ENCODE measurements at places on chromosomes 5 and 9.

DNA sequence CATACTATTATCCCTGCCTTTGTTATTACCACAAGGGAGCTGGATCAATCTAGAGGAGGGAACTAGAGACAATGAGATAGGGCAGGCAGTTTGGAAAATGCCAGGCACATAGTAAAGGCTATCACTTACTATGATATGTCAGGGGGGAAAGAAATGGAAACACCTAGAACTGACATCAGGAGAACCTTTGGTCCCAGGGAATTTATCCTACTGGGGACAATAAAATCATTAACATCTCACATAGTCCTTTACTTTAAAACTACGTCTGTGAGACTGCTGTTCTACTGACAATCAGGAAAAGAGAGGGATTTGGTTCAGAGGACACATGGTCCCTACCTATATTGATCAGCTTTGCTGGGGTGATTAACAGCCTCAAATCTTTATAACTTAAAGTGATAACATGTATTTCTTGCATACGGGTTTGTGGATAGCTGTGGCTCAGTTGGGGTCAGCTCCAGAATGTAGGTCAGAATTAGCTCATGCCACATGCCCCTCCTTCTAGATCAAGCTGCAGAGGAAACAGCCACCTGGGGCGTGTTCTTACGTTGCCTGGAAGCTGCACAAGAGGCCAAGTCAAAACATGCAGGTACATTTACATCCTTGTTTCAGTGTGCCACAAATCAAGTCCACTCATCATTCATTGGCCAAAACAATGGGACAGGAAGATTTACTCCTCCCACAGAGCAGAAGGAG is 43.9 kb upstream of the ALDOB start:
- DNase-seq = peak; percentile 45

GRCh38 chr5:143771189-143771588 is 40.8 kb upstream of the HMHB1 start:
- DNase-seq = no peak

DNA sequence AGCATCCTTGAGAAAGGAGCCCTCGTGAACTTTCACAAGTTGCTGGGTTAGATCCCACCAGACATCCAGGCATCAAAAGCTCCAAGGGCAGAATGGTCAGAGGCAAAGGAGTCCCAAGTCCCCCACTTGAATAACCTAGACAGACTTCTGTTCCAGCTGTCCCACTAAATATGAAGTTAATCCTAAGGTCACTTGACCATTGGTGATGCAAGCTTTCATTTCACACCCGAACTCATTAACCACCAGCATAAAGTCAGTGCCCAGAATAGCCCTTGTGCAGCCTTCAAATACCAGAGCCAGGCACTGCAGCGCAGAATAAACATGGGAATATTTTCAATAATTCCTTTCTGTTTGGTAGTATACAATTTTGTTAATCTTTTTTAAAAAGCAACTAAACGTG is 28.9 kb downstream of the OXCT1 start:
- DNase-seq = no peak

GRCh38 chr9:122810306-122810946 is 10.5 kb downstream of the OR1K1 start:
- DNase-seq = peak; percentile 91

DNA sequence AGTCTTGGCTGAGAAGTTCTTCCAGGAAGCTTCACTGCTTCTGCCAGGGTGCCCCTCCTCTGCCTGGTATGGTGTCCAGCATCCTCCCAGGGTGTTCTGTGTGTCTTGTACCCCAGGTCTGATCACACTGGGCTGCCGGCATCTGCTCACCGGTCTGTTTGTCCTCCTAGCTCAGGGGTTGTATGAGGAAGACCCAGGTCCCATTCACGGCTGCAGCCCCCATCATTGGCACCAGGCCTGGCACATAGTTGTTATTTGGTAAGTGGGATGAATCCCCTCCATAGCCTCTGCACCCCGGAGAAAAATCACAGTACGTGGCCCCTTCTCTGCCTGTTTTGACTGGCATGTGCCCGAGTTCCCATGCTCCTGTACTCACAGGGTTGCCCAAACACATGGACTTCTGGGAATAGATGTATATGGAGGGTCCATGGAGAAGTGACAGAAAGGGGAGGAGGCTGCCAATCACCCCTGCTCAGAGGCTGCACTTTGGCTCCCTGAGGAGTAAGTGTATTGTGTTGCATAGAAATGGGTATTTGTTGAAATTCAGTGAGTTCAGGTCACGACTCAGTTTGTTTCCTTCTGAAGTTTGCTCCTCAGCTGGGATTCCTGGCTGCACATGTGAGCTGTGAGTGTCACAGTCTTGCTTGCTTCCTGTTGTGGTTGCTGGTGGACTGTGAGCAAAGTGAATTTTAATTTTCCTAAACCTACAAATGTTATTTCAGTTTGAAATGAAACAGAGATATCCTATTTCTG is 96.2 kb downstream of the HSPA4 start:
- no peak for DNase-seq

- DNase-seq = no peak
Measured at GRCh38 chr5:43711496-43711895, 108.5 kb downstream of the NNT start.
